ENCODE measurements at places on chromosomes 7 and 10.

DNA sequence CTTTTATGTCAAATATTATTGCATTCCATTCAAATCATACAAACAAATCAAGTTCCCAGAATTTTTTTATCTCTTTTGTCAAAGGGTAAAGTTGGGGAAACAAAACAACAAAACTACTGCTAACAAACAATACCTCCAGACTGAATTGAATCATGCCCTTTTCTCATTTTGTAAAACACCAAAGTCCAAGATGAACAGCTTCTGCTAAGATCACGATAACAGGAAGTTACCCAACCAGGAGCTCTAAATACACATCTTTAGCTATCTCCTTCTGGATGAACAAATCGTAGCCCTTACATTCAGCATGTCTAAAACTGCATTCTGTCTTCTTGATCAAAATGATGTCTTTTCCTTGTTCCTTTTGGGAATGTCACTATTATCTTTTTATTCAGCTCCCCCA lies 97.4 kb downstream of the CTTNBP2 start:
- no peak for DNase-seq

GRCh38 chr7:16753102-16753931 lies at the start of gene TSPAN13:
TSPAN13 (plus strand) TSS chr7:16753755; CDS start chr7:16753968, 213 bp downstream.
- DNase-seq, result peak; percentile 52

- DNase-seq, result no peak
Measured at GRCh38 chr10:93068411-93069244, 5.1 kb upstream of the CYP26A1 start.

DNA sequence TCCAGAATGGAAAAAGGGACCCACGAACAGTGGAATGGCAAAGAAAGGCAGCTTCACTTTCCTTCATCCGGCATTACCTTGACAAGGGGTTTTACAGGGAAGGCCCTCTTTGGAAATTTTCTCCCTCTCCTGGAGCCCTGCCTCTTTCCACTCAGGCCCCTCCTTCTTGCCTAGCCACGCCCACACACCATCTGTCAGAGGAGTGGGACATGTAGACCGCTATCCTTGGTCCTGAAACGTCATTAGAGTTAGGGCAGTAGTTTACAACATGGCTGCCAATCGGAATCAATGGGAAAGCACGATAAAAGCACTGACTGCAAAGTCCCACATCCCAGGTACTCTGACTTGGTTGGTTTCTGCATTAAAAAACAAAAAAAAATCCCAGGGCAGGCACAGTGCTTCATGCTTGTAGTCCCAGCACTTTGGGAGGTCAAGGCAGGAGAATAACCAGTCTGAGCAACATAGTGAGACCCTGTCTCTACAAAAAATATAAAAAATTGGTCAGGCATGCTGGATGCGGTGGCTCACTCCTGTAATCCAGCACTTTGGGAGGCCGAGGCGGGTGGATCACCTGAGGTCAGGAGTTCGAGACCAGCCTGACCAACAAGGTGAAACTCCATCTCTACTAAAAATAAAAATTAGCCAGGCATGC lies 96.4 kb downstream of the MARCHF5 start:
- peak; percentile 3 for DNase-seq

DNA sequence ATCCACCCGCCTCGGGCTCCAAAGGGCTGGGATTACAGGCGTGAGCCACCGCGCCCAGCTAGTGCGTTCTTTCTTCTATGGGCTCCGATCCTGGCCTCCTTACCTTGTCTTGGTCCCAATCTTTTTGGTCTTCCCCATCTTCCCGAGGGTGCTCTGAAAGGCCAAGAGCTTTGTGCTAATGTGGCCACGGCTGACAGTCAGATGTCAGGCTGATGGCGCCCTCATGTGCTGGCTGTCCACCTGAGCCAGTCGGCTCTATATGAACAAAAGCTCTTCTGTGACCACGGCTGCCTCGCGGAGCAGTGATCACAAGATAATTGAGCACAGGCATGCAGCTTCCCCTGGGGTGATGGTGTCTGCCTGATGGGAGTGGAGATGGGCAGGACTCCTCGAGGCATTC lies 11.0 kb upstream of the AHCYL2 start:
- DNase-seq, result no peak

GRCh38 chr10:82267014-82267413 lies 392.0 kb downstream of the NRG3 start:
- no peak for DNase-seq

- DNase-seq, result peak; percentile 67
Measured at GRCh38 chr7:74417419-74417971, 36.2 kb upstream of the GTF2IRD1 start.

DNA sequence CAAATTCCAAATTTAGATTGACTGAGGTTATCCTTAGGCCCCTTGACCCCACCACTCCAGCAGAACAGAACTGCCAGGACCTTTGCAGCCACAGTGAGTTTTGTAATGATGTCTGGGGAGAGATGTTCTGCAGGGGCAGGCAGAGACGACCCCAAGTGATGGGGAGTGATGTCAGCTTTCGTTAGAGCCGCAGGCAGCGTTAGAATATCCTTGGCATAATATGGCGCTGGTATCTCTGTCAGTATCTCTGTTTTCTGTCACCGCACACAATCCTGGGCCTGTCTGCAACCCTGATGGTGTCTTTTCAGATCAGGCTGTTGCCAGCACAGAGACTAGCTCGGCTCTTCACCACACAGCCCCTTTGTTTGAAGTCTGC lies 1083.6 kb downstream of the KCNMA1 start:
- no peak for DNase-seq

- no peak for DNase-seq
Measured at GRCh38 chr7:98166668-98166970, 44.6 kb upstream of the BHLHA15 start.

GRCh38 chr7:101622609-101623173 lies 6.4 kb downstream of the MYL10 start:
- no peak for DNase-seq

DNA sequence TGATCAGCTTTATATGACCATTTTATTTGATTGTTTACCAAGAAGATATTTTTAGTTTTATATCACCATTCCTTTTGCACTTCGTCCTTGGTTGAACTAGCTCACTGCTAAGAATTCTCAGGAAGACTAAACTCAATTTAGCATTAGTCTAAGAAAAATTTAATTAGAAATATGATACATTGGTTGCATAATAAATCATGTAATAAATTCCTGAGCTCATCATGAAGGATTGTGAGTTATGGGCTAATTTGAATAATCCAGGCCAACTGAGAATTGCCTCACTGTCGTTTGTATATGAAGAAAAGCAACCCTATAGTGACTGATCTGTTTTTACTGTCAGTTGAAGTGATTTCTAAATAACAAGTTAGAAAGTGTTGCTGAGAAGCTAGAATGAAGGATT lies 725.5 kb downstream of the DNAJB9 start:
- no peak for DNase-seq

GRCh38 chr10:43293677-43294057 lies 26.8 kb upstream of the RASGEF1A start:
- no peak for DNase-seq

- no peak for DNase-seq
Measured at GRCh38 chr7:46152696-46153095, 231.6 kb upstream of the IGFBP3 start.

DNA sequence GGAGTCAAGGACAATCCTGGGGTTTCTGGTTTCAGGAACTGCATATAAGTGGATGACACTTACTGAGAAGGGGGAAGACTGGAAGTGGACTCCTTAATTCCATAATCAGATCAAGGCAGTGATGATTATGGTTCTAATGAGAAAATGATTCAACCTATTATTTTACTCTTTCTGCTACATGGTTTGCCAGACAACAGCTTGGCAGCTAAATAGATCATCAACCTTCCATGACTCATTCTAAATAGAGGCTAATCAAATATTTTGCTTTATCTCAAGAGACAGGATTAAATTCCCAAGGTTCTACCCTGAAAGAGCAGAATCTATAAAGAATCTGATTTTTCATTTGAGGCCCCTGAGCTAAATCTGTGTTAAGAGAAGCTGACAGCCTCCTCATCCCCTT lies 46.3 kb downstream of the CNNM1 start:
- no peak for DNase-seq

DNA sequence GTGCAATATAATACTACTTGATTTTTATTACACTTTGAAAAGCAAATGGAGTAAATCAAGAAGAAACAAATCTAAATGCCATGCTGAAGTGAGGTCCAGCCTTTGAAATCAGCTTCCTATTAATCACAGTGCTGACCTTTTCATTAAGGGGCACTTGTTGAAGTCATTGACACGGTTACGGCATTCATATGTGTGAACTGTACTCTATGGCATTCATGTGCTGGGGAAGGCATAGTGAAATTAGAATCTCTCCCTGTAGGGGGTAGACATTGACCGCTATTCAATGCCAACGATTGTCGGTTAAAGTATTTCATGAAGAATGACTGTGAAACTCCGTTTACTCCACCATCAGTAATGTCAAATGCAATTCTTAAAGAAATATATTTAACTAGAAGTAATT lies 296.1 kb upstream of the SEMA3A start:
- no peak for DNase-seq

DNA sequence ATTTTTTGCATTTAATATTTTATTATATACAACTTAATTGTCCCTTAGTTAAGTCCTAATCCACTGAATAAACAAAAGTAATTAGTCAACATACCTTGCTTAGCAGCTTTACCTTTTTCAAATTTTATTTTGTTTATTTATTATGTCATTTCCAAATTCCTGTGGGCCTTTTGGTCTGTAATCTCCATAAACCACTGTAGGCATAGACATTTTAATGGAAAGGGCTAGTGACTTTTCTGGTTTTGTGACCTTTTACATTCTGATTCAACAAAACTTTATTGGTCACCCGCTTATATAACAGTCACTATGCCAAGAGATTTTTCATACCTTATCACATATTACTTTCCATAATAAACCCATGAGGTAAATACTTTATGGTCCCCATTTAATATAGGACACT lies 181.3 kb upstream of the PRPS1L1 start:
- DNase-seq, result no peak

DNA sequence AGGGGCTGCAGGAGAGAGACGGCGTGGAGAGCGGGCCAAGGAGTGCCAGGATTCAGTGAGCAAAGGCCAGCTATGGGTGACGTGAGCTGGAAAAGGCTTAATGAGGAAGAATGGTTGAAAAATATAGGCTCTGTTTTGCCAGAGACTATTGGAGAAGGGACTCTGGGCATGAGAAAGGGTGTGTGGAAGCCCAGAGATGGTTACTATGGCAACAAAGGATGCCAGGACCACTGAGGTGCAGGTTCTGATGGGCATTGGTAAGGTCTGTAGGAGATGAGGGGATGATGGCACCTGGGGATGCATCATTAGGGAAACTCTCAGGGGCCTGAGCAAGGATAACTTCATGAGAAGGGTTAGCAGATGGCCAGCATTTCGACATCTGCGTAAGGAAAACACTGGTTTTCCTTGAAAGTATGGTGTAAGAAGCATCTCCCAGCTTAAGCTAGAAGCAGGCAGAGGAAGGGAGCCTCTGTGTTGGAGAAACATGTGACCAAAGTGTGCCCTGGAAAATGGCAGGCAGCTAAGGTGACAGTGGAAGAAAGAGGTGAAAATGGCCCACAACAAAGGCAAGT lies 21.6 kb upstream of the FAM180A start:
- DNase-seq, result no peak

- DNase-seq, result no peak
Measured at GRCh38 chr10:78626471-78626870, 442.3 kb upstream of the ZMIZ1 start.

- no peak for DNase-seq
Measured at GRCh38 chr7:124009321-124009720, 23.5 kb downstream of the TMEM229A start.

DNA sequence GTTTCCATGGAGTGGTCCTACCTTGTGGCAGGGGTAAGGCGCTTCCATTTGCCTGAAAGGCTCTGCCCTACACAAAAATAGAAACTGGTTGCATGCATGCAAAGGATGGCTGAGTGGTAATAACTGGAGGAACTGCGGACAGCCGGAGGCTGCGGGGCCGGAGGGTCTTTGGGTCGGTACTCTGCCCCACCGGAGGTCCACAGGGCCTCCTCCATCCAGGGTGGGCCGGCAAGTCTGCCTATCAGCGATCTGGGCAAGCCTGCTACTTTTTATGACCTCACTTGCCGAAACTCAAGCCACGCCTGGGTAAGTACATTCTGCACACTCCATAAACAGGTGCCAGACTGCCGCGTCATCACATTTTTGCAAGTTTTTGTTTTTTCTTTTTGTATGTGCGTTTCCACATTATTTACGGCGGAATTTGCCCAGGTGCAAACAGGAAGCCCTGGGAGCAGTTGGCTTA lies 30.0 kb downstream of the TACC2 start:
- DNase-seq, result no peak

DNA sequence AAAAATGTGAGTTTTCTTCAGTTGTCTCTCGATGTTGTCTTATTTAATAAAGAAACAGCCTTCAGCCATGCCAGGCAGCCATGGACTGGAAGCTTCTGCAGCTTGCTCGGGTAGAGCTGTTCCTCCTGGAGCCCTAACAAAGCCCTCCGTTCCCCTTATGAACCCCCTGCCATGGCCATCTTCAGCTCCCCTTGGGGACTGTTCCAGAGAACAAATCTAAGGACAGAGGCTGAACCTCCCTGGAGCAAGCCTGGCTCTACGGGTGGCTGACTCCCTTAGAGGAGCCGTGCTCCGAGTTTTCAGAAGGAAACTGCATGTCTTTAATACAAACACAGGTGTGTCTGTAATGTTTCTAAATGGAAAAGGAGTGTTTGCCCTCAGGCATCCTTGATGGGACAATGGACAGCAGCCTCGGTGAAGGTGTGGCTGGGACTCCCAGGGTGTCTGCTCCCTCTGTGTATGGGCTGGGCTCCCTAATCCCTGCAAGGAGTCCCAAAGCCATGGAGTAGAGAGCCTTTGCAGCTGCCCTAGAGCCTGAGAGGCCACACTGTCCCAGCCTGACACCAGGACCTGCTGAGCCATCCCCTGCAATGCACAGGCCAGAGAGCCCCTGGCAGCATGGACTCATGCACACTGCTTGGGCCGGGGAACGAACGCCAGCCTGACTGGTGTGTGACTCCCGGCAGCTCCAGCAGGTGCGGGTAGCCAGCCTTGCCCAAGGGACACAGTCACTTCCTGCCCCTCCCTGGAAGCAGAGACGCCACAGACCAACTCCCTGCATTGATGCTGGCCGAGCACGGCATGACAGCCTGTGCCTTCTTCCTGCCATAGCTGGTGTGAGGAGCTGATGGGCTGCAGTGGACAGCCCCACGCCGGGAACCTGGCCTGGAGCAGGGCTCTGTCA lies 381.8 kb downstream of the TCERG1L start:
- no peak for DNase-seq

DNA sequence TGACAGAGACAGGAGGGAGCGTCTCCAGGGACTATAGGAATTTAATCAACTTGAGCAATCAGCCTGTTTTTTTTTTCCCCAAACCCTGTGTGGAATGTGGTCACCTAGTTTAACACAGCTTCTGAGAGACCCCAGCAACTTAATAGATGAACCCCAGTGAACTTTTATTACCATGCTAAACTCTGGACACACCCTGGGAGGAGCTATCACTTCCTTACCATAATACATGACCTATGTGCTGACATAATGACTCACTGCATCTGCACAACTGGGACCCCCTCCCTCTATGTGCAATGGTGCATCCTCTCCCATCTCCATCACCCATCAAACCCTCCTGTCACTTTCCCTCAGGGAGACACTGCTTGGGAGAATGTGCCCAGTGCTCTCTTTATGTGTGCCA lies 83.7 kb downstream of the EPC1 start:
- peak; percentile 9 for DNase-seq

DNA sequence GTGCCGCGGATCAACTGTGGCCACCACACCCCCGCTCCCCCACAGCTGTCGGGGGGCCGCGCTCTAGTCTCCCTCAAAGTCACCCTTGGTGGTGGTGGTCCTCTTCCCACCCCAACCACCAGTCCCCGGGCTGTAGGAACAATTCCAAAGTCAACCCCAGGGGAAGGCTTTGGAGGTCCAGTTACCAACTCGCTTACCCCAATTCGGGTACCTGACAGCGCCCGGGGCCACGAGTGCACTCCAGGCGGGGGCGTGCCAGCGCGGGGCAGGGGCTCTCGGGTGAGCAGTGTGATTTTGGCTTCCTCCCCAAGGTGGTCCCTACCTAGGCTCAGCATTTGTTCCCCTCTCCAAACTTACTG lies 584 bp upstream of the ZMIZ1 start:
- peak; percentile 52 for DNase-seq

All from CD4-positive, alpha-beta T cell treated with Interleukin-6 for 4 hours (primary cell).